Colonic mucosa (tissue), 4 donors: ENCODE measurements at places on chromosomes 16 and 17.
A peak's percentile ranks its signal among the peaks of the same experiment; 100 is the strongest.

DNA sequence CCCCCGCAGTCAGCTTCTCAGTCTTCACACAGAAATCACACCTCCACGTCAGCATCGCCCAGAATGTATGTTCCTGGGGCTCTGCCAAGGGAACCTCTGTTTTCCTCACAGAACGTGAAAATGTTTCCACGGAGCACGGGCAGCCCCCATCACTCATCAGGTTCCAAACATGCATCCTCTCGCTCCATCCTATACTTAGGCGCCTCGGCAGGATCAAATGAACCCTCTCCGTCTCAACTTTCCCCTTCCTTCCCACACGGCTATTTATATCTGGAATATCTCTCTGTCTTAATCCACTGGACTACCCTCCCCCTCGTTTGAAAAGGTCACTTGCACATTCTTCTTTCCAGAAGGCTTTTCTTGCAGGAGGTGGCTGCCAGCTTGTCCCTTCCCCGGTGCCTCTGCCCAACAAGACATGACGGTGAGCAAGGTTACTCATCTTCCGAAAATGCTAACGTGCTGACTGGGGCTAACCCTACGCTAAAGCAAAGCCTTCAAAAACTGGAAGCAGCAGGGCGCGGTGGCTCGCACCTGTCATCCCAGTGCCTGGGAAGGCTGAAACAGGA lies 21.6 kb downstream of the NXN start:
- no peak for DNase-seq

DNA sequence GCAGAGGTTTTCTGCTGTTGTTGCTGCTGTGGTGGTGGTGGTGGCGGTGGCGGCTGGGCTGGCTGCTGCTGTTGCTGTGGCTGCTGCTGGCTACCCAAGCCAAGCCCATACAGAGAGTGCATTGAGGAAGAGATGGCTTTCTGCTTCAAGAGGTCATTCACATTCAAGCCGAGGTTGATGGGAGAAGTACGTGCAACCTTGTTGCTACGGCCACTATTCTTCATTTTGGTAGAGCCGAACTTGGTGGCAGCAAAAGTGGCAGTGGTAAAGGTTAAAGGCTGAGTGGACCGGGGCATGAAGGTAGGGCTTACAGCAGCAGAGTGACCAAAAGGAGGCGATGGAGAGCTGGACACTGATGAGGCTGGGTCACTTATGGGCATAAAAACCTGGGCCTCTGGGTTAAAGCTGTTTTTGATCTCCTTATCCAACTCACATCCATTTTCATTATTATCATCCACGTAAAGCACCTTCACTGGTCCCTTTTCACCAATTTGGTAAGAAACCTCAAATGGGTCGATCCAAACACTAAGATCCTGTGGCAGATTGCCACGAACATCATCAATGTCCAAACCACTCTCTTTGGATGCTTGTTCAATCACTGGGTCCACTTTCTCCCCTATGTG lies 2.8 kb downstream of the TOB1 start:
- DNase-seq, result peak; percentile 71

- DNase-seq, result peak; percentile 15
Measured at GRCh38 chr16:57614944-57615343, 13.5 kb upstream of the ADGRG1 start.

- no peak for DNase-seq
Measured at GRCh38 chr17:72407931-72408330, 287.1 kb downstream of the SOX9 start.

GRCh38 chr16:9372934-9373890 lies 281.8 kb downstream of the HAPSTR1 start:
- DNase-seq, result no peak

DNA sequence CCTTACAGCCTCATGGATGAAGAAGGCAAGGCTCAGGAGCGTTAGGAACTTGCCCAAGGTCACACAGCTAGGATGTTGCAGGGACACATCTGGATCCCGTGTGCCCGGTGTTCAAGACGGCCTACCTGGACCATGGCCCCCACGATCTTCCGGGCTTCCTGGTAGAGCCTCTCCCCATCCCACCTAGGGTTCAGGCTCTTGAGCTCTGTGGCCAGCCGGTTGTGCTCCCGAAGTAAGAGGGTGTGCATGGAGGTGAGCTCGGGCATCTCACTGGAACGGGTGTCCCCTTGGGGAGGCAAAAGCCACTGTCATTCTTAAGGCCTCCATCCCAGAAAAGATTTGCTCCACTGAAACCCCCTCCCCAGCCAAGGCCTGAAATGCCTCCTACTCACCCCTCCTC lies 5.3 kb downstream of the MPO start:
- DNase-seq, result no peak

DNA sequence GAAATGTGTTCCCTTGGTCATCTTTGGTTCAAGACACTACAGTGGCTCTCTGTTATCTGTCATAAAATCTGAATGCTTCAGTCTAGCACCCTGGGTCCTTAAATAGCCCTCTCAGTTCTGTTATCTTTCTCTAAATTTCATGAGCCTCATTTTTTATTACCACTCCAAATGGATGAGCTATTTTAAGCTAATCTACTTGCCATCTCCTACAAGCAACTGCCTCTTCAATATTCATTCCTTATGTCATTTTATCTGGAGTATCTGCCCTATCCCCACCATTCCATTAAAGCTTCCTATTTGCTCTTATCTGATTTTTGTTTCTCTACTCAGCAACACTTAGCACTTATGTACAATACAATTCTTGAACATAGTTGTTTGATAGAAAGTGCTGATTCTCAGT lies 28.0 kb upstream of the EVI2A start:
- DNase-seq, result no peak

DNA sequence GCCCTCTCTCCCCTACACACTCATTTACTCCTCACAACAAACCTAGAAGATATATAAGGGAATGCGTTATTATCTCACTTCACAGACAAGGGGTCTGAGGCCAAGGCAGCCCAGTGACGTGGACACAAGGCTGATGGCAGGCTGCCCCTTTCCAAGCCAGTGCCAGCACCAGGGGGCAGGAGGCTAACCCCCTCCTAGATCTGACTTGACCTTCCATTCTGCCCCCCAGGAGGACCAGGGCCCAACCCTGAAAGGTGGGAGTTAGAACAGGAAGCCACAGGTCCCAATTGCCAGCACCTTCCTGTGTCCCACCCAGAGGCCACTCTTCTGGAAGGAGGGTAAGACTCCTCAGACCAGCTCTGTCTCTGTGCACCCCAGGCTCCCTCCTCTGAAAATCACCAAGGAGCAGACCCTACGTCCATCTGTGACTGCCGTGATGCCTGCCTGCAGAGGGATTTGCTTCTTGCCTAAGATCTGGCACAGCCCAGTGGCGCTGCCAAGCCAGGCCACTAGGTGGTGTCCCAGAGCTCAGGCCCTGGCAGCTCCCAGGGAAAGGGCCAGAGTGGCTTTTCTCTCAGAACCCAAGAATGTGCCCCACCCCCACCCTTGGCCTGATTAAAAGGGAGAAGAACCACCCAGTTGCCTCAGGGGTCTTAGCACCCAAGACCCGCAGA lies 42.4 kb upstream of the MRPS23 start:
- peak; percentile 93 for DNase-seq

DNA sequence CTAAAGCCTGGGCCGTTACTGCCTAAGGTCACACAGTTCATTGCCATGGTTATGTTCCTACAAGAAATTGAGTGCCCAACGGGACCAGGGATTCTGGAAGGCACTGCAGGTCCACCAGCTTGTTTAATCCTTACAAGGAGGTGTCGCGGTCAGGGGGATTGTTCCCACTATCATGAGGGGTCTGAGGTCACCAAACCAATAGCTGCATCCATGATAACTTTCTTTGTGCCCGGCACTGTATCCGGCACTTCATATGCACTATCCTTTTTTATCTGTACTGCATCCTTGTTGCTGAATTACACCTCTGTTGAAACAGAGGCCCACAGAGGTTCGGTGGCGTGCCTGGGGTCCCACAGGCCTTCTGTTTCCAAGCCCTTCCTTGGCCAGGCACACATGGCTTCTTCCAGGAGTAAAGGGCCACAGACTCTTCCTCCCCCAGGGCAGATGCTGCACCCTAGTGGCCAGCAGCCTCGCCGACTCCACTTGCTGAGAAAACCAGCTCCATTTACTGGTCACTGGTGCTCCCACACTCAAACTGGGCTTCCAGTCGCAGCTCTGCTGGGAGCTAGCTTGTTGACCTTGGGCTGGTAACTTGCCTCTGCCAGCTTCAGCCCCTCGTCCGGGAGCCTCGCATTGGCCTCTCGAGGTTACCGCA lies 82.0 kb upstream of the PLCG2 start:
- DNase-seq, result peak; percentile 71

DNA sequence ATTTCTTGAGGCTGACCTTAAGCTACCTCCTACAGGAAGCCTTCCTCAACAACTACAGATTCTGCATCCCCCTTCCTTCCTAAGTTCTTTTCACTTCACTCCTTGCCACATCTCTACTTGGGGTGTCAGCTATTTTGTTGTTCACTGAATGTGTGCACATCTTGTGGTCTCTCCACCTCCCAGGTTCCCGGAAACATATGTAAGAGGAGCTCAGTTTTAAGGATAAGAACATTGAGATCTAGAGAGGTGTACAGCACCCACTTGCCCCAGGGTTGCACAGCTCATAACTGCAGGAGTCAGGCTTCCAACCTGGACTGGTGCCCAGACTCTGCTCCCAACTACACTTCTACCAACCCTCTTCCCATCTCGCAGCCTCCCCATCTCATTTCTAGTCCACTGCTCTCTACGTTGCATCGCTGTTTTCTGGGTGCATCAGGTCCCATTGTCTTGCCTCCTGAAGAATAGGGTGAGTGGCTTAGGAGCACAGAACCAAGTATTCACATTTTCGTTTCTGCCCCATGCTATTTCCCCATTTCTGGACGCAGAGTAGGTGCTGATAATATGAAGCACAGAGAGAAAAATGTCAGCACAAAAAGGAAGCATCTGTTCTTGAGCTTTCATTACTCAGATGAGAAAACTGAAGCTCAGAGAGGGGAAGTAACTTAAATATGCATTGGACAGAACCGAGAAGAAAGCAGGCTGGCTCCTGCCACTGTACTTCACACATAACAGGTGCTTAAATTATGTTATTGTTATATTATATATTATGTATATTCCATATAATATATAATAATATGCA lies 292.0 kb upstream of the CCL2 start:
- no peak for DNase-seq

- no peak for DNase-seq
Measured at GRCh38 chr16:81318711-81319110, 3.9 kb downstream of the GAN start.

- DNase-seq, result no peak
Measured at GRCh38 chr17:56641894-56642293, 48.4 kb downstream of the NOG start.

DNA sequence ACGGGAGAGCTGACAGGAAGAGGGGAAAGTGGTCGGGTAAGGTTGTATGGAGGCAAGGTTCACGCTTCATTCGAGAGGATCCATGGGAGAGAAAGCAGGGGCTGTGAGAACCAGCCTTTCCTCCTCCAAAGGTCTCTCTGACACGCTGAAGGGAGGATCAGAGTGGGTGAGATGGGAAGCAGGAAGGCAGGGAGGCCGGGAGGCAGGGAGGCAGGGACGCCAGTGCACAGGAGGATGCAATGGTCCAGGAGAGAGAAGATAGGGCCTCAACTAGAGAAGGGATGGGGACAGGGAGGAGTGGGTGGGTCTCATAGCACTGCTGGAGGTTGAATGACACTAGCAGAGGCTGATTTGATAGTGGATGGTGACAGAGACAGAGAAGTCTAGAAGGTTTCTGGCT lies 54.1 kb downstream of the PIMREG start:
- no peak for DNase-seq

- DNase-seq, result no peak
Measured at GRCh38 chr17:31609996-31610910, 218.8 kb downstream of the RAB11FIP4 start.

DNA sequence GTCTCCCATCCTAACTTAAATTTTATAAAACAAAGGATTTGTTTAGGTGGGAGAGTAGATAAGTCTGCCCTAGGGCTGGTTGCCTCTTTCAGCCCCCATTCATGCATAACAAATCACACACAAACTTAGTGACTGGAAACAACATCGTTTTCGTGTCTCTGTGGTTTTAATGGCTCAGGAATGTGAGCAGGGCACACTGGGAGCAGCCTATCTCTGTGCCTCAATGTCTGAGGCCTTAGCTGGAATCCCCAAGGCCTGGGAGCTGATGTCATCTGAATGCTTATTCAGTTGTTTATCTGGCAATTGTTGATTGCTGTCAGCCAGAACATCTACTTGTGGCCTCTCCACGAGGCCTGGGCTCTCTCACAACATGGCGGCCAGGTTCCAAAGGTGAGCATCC lies 101.9 kb upstream of the HSBP1 start:
- DNase-seq, result no peak

DNA sequence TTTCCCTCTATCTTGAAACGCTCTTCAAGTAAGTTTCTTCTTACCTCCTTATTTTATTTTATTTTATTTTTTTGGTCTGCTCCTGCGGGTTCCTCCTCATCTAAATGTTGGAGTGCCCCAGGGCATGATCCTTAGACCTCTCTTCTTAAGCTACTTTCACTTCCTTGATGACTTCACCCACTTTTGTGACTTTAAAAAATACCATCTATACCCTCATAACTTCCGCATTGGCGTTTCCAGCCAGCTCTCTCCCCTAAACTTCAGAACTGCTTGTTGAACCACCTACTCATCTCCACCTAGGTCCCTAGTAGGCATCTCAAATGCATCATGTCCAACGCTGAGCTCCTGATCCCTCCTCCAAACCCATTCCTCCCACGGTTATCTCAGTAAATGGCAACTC lies 51.4 kb upstream of the NFAT5 start:
- no peak for DNase-seq

DNA sequence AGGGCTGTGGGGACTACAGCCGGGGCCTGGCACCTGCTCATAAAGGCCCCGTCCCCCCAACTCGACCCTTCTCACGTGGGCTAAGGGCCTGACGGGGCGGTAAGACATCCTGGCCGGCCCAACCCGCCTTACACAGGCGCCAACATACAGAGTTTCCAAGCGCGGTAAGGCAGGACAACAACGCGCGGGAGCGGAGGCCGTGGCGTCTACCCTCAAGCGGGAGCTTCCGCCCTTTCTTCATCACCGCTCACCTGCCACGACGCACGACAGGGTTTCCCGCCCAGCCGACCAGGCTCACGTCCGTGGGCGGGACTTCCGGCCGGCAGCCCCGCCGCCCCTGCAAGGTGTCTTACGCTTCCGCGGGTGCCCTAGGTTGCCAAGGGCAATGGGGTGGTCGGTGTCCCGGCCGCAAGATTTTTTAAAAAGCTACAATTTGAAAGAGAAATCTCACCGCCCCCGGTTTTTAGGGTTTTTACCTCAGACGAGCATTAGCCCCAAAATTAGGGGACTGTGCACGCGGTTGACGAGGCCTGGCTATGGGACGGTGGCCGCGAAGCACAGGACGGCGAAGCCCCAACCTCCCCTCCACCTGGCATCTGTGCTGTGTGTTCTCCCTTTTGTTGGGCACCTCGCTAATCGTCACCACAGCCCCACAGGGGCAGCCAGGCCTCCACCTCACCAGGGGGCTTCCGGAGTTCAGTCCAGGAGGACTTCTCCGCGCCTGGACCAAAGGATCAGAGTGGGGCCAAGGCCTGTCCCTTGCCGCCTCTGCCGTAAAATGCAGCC lies at the start of gene TERB1:
Gene TERB1, minus strand, starts transcription at position 265 of the 786 bp plus-strand sequence. CDS start 4,786 bp downstream, outside the sequence.
- DNase-seq, result no peak
